ENCODE measurements at places on chromosomes 6 and 20.

GRCh38 chr6:165729307-165729936 is 66.4 kb upstream of the PDE10A start:
- DNase-seq, result peak; percentile 38

GRCh38 chr20:34984756-34985261 is 29.1 kb downstream of the MYH7B start:
- DNase-seq, result no peak

GRCh38 chr6:6610031-6610591 is 21.6 kb downstream of the LY86 start:
- no peak for DNase-seq

DNA sequence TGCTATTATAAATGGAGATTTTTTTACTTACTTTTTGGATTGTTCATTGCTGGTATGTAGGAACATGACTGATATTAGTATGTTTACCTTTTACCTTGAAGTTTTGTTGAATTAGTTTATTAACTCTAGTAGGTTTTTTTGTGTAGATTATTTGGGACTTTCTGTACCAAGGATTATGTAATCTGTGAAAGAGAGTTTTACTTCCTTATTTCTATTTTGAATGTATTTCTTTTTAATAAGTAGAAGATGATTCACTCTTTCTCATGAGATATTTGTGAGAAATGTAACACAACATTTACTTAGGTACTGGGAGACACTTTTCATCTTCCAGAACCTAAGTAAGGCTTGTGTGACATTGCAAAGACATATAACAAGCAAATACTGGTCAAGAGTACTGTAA is 473.9 kb upstream of the HS3ST5 start:
- no peak for DNase-seq

- no peak for DNase-seq
These were observed 13.9 kb upstream of the ADGRF5 start for GRCh38 chr6:46935687-46936086.

- DNase-seq, result peak; percentile 47
These were observed 54.3 kb upstream of the GMPR start for GRCh38 chr6:16184129-16184528.

Measured in stomach (tissue), 19 donors.